ENCODE measurements at places on chromosomes 13 and 19.

DNA sequence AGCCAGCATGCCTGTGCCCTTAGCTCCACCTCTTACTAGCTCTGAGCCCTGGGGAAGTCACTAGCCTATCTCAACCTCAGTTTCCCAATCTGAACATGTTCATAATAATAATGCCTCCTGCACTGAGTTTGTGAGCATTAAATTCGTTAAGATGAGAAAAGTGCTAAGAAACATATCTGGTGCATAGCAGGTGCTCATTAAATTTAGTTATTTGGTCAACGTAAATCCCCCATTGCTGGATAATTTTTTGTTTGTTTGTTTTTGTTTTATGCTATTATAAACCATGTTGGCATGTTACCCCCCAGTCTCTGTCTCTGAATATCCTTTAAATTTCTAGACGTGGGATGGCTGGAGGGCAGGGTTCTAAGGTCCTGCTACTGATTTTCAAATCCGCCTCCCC, 10.6 kb downstream of the FCGBP start:
- no peak for DNase-seq

DNA sequence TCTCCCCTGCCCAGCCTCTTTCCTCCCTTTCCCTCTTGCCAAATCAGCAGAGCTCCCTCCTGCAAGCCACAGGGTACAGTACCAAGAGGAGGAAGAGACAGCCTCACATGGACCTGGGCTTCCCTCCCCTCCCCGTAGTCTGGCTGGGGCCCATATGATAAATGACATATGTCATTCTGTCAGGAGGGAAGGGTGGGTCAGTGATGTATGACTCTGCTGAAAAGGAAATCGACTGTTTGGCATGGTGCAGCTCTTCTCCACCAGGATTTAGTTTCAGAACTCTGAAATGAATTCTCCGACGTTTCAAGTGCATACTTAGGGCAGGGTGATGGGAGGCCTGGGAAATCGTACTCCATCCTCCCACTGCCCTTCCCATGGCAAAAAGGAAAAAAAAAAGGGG, 9.8 kb downstream of the TSHZ3 start:
- DNase-seq = no peak

DNA sequence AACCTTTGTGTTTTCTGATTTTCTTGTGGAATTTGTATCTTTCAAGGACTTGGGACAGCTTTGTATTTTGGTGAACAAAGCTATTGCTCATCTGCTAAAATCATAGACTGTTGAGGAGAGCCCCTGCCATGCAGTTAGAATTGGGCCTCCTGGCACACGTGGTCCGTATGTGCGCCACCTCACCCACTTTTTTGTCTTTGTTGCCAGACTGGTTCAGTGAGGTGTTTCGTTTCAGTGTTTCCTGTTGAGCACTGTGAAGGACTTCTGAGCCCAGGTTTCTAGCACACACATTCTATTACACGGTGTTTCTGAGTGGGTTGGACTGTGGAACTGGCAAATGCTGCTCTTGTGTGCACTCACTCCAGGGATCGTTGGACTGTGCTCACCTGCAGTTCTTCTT, 37.6 kb upstream of the RNF113B start:
- no peak for DNase-seq

DNA sequence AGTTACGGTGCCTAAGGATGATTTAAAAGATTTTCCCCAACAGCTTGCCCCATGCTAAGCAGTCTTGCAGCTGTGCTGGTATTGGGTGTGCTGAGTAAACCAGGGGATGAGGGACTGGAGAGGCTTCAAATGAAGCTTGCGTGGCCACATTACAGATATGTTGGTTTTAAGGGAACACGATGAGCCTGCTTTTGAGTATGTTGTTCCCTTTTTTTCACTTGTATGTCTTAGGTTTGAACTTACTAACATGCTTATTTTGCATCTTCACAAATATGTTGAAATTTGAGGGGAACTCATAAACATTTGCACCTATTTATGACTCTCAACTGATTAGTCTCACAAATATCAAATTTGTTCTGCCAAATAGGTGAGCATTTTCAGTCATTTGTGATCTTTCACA, 2.0 kb upstream of the IL17D start:
- DNase-seq = no peak

- no peak for DNase-seq
Measured at GRCh38 chr13:43936647-43937046, 56.9 kb downstream of the LACC1 start.

- no peak for DNase-seq
Measured at GRCh38 chr13:94658926-94659597, 53.3 kb downstream of the SOX21 start.

DNA sequence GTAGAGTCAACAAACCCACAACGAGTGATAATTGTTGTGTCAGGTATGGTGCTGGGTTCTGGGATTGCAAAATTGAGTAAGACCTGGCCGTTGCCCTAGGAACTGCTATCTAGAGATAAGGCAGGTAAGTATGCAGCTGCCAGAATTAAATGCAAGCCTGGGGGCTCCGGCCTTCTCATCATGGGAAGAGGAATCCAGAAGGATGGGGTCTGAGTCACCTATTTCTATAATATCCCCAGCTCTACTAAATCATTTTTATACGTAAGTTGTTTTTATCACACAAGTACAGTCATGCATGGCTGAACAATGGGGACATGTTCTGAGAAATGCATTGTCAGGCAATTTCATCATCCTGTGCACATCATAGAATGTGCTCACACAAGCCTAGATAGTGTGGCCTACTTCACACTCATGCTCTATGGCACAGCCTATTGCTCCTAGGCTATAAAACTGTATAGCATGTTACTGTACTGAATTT, 203.0 kb downstream of the KLF5 start:
- DNase-seq = no peak

- no peak for DNase-seq
Measured at GRCh38 chr13:29101905-29102304, 281.8 kb downstream of the MTUS2 start.

DNA sequence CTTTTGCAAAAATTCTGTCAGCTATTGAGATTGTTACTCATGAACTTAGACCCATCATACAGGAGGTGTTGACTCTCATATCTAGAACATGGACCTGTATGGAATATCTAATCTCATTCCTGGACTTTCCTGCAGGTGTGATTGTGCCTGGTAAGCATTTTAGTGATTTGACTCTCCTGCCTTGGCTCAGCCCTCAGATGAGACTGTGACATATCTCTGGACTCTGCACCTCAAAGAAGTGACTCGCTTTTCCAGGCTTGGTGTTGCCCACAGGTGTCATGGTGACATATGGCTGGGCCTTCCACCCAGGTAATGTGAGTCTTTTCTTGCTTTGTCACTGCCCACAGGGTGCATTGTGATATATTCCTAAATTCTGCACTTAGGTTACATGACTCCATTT, 17.8 kb upstream of the ZNF726 start:
- no peak for DNase-seq

- DNase-seq = no peak
Measured at GRCh38 chr13:100826441-100826840, 151.8 kb upstream of the TMTC4 start.

DNA sequence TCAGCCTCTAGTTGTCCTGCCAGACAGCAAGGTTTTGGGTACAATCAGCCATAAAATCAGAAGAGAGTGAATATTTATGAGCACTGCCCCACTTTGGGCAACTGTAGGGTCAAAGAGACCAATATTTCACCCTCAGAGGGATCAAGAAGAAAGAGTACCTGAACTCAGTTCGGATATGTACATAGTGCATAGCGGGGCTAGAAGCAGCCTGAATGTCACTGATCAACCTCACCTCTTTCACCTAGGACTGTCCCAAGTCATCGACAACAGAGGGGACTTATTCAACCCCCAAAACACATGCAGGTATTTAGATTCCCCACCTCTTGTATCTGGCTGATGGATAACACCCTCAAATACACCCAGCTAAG, 446.9 kb downstream of the COG6 start:
- no peak for DNase-seq

DNA sequence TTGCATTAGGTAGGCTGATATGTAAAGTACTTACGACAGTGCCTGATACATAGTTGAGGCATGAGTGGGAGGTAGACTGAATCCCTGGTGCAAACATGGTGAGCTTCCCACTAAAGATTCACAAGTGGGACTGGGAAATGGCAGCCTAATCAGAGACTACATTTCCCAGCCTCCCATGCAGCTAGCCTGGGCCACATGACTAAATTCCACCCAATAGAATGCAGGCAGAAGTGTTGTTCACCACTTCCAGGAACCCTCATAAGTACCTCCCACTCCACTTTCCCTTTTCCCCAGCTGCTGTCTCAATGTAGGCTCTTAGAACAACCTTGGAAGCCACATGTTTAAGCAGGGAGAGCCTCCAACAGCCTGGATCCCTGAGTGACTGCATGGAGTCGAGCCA, 104.9 kb downstream of the CACNA1A start:
- DNase-seq = no peak

GRCh38 chr13:77034881-77035280, 7.9 kb upstream of the FBXL3 start:
- DNase-seq = no peak

DNA sequence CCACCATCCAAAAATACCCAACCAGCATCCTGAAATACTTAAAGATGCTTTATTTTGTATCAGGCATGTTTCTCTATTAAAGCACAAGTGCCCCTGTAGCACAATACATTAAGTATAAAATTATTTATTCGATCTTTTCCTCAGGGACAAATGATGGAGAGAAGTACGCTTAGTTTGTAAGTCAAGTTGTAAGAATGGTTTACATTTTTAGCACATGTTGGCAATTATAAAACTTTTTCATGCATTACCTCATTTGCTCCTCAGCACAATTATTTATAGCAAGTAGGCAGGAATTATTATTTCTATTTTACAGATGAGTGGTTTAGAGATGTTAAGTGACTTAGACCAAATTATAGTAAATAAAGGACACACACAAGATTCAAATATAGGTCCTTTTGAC, 232.6 kb upstream of the HTR2A start:
- no peak for DNase-seq

- DNase-seq = no peak
Measured at GRCh38 chr19:3494051-3494450, 6.4 kb downstream of the DOHH start.

- no peak for DNase-seq
Measured at GRCh38 chr19:47407417-47407774, 11.9 kb downstream of the MEIS3 start.

DNA sequence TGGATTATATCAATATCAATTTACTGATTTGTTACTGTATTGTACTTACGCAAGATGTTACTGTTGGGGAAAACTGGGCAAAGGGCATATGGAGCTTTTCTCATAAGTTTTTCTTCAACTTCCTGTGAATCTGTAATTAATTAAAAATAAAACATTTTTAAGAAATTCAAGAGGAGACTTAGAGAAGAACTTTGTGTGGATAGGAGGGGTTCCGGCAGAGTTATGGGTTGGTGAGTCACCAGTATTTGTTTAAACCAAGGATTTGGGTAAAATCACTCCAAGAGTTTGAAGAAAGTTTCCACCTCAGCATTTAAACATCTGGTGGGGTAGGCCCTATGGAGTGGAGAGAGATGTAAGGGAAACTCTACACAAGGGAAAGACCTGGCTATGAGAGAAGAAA, 379.6 kb downstream of the TSHZ3 start:
- no peak for DNase-seq

DNA sequence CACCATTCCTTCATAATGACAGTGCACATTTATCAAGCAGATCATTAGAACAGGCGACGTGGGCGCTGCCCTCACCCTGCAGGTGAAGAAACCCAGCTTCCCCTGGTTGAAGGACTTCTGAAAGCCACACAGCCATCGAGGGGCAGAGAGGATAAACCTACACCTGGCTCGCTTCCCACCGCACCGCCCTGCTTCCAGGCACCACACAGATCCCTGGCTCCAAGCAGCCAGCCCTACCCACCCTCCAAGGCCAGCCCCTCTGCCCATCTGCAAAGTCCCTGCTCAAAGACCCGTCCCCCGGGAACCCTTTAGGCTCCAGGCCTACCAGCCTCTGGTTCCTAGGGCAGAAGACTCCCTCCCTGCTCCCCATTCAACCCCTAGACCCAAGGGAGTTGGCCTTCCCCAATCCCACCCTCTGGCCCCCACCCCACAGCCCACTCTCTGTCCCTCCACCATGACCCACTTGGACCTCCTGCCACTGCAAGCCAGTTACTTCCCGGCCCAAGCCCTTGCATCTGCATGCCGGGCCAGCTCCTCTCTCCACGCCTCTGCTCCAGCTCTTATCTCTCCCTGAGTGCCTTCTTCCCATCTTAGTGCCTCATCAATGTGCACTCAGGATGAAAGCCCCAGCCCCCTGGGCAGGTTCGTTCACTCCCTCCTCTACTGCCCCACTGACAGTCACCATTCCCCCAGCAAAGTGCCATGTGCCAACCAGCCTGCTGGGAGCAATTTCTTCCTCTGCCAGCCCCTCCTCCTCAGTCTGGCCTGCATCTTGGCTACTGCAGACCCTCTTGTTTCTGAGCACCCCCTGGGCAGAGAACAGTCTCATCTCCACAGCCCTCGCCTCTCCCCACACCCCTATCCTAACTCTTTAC, 28.0 kb downstream of the PEPD start:
- DNase-seq = no peak

GRCh38 chr13:93765062-93765461, 538.5 kb downstream of the GPC6 start:
- no peak for DNase-seq

GRCh38 chr19:35569281-35569781, 5.9 kb upstream of the ATP4A start:
- no peak for DNase-seq

- DNase-seq = no peak
Measured at GRCh38 chr19:15469513-15470297, 5.4 kb upstream of the RASAL3 start.

- no peak for DNase-seq
Measured at GRCh38 chr13:50132904-50133357, 117.7 kb downstream of the KCNRG start.
